Stimulated activated CD4-positive, alpha-beta T cell treated with anti-CD3 and anti-CD28 coated beads, Interleukin-4, amount 100 ng/mL, for 48 hours (primary cell): ENCODE measurements at places on chromosomes 4 and X.
A peak's percentile ranks its signal among the peaks of the same experiment; 100 is the strongest.

DNA sequence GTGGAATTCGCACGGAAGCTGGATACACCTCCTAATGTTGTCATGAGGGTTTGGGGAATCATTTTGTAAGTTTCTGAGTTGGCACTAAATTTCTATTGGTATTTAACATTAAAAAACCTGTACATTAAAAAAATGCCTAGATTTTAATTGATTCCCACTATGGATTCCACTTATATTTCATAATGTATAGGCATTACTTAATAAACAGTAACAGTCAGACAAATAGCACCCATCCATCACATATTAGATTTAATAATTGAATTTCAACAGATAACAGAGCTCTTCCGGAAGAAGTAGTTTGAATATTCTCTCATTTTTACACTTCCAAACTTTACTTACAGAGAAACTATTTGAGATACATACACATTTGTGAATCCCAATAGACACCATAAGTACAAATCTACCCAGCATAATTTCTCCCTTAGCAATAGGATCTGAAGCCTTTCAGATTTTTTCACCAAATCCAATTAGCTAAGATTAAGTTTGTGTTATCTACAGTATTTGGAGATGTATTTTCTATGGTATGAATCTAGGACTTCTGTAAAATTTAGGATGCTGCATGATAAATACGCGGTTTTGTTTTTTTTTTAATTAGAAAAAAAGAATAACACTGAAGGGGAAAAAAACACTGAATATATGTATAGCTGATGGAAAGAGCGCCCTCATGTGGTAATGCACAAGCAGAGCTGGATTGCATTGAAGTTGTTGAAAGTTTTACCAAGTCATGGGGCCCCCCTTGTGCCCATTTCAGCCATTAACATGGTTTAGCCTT lies 12.2 kb upstream of the ODAM start:
- peak; percentile 2 for DNase-seq

DNA sequence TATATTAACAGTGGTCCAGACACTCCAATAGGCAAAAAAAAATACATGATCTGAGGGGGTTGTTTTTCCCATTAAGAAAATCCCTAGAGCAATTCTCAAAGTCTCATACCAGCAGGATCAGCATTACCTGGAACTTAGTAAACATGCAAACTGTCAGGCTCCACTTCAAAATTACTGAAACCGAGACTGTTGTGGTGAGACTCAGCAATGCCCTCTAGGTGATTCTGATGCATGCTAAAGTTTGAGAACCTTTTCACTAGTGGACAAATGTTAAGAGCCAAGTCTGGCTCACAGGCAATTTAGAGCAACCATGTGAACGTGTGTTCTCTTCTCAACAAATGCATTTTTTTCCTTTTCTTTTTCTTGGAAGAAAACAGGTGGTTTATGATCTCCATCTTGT lies 30.2 kb downstream of the NEK1 start:
- no peak for DNase-seq

GRCh38 chr4:182133033-182133432 lies 110.2 kb upstream of the TENM3 start:
- no peak for DNase-seq

DNA sequence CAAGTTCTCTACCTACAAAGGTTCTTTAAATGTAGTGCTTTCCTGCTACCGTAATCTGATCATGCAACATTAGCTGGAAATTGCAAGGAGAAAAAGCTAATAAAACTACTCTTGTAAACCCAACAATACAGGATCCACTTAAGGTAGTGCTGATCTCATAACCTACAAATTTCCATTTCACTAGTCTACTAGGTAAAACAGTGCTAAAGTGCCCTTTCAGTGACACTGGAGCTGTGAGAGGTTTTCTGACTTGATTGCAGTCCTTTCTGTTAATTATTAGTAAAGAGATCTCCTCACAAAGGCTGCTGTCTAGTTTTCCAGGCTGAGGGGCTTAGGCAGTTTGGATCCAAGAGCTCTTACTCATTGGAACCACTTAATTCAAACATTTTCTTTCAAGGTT lies 1118.7 kb downstream of the SH3BGRL start:
- no peak for DNase-seq

- DNase-seq: no peak
These were observed 120.8 kb upstream of the SFRP2 start for GRCh38 chr4:153909672-153910071.

DNA sequence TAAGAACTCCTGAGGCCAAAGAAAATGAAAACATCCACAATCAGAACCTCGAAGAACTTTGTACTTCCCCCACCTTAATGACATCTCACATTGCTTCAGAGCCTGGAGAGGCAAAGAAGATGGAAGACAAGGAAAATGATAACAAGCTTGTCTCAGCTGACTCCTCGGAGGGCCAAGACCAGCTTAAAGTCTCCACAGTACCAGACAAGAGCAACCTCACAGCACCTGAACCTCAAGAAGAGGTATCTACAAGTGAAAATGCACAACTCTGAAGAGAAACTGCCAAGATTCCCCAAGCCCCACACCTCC lies 97.5 kb downstream of the HNRNPD start:
- no peak for DNase-seq

DNA sequence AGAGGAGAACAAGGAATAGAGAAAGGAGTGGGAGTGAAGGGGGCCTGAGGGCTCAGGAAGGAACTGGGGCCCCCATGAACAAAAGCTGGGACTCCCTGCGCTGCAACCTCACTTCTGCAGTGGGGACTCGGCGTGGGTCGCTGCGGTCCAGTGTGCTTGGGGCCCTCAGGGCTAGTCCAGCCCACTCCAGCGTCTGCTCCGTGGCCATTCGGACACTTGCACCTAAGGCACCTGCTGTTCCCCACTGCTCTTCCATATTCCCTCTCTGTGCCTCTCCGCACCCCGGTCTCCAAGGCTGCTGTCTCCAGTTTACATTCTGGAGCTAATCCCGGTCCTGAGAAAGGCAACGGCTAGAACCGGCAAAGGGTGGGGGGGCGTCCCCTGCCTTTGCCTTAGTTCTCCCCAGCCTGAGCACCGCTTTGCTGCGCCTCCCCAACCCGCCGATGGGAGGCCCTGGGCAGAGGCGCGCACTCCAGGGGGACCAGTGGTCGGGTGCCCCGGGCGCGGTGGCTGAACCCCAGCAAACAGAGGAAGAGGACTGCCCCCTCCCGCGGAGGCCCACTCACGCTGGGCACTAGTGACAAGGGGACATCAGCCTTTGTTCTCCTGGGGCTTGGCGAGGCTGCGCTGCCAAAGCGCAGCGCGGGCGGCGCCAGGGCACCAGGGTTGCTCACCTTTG lies 327.7 kb upstream of the F9 start:
- no peak for DNase-seq

DNA sequence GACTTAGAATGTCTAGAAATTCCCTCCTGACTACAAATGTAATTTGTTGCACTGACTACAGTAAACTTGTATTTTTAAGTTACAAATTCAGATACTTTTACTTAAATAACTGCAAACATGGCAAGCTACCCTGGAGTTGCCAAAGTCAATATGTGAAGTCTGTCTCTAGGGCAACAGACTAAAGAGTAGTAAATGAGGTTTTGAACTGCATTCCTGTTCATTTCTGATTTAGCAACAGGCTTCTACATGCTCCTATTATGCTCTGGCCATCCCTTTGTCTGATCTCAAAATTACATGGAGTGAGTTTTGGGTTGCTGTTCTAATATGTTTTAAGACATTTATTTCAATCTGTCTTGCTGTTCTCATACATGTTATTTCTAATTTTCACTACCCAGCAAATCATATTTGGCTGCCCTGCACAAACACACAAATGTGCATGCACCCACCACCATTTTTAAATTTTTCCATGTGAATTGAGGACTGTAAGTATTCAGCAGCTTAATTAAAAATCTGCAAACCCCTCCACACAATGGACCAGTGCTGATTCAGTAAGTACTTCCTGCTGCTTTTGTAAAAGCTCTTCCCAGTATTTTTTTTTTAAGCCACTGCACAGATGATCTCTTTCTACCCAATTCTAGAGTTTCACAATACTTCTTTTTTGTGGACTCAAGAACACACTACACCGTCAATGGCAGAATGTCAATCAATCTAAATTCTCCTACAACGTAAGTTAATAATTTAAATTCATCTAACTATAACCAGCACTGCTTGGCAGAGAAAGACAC lies 26.7 kb downstream of the SH3RF1 start:
- no peak for DNase-seq
